ENCODE measurements at places on chromosomes 2 and 18.
A peak's percentile ranks its signal among the peaks of the same experiment; 100 is the strongest.

DNA sequence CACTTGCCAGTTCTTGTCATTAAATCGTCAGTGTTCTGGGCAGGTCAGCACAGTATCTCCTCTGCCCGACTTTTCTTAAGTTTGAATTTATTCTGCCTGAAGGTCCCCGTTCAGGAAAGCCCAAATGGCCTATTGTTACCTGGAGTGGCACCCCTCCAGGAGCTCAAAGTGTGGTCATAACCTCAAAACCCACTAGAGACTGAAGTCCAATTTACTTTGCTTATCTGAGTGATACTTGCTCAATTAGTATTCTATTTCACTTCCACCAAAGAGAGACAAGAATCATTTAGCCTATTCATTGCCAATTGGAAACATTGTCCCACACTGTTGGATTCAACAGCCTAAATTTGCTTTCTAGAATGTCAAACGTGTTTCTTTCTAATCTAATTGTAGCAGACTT, 375.3 kb downstream of the LNPK start:
- DNase-seq = no peak

DNA sequence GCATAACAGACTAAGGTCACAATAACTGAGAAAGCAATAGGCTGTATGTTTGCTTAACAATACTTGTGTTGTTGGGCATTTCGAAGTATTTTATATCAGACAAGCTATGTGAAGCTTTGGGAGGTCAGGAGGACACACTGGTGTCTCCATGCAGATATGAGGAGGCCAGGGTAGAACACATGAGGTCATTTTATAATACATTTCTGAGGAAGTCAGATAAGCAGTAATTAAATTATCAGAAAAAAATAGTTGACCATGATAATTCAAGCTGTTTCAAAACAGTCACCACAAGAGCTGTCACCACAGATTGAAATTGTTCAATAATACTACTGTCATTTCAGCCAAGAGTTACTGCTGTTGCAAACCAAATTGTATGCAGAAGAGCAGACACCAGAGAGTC, 160.6 kb downstream of the RIT2 start:
- no peak for DNase-seq

GRCh38 chr2:108833219-108833618, 46.6 kb downstream of the CCDC138 start:
- no peak for DNase-seq

DNA sequence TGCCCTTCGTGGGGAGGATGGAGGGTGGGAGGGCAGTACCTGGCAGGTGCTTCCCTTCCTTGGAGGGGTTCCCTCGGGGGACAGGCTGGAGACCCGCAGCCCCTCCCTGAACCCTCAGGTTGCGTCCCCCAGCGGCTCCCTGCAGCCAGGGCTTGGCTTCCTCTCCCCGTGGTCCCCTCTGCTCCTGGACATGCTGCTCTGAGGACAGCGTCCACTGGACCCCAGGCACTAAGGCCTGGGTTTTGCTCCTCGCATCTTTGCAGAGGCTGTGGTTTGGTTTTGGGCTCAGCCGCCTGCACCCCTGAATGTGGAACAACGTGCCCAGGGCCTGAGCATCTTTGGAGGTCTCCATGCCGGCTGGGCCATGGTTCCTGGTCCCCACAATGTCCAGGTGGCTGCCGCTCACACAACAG, 133.5 kb downstream of the PTGR3 start:
- no peak for DNase-seq

GRCh38 chr2:111128096-111128495, 7.4 kb downstream of the BCL2L11 start:
- peak; percentile 71 for DNase-seq

GRCh38 chr2:218245214-218245613, 15.6 kb upstream of the GPBAR1 start:
- no peak for DNase-seq

DNA sequence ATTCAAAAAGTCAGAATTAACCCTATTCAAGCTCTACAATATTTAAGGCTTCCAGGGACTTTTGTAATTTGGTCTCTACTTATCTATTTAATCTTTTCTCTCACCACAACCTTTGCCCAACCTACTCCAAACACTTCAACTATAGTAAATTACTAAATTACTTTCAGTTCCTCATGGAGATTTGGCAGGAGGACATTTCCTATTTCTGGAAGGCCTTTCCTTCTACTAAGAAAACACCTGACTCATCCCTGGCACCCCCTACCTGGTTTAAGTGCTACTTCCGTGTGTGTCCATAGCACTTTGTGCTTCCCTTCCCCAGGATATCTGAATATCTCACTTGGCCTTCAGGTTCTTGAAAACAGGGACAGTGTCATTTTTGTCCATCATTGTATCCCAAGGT, 96.3 kb downstream of the UPP2 start:
- peak; percentile 28 for DNase-seq

- DNase-seq = peak; percentile 72
Measured at GRCh38 chr2:240851078-240851991, 17.3 kb upstream of the AGXT start.

GRCh38 chr18:48436907-48437306, 27.7 kb upstream of the ZBTB7C start:
- no peak for DNase-seq

DNA sequence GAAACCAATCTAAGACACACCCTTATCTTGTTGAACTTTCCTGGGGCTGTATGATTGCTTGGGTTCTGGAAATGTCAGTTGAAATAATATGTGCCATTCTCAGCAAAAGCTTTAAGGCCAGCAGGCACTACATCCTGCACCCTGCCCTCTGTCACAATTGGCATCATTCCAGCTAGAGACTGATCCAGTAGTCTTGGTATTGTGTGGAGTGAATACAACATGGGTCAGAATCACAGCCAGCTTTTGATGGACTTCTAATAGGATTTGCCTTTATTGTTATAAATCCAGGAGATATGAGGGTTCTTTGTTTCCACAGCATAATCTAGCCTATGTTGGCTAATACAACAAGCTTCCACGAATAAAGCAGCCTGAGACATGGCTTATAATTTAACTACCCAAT, 617.0 kb upstream of the CDH2 start:
- DNase-seq = no peak

DNA sequence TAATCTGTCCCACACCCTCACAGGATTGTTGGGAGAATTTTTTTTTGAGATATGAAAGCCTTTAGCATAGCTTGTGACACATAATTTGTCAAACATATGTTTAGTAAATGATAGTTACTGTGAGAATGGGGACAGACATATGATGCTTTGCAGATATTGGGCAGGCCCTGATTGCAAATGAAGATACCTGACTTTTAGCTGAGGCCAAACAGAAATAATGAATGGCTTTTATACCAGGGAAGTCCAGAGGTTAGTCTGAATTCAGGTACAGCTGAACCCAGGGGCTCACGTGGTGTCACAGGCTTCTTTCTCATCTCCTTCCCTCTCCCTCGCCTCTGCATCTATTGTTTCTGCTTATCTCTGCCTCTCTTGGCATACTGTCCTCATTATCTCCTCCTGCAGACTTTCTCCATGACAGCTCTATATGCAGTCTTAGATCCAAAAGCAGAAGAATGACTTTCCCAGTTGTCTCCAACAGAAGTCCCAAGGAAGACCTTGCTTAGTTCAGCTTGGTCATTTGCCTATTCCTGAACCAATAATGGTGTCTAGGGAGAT, 4.9 kb upstream of the WNT10A start:
- DNase-seq = no peak

GRCh38 chr2:53378791-53379190, 388.8 kb upstream of the CHAC2 start:
- no peak for DNase-seq

DNA sequence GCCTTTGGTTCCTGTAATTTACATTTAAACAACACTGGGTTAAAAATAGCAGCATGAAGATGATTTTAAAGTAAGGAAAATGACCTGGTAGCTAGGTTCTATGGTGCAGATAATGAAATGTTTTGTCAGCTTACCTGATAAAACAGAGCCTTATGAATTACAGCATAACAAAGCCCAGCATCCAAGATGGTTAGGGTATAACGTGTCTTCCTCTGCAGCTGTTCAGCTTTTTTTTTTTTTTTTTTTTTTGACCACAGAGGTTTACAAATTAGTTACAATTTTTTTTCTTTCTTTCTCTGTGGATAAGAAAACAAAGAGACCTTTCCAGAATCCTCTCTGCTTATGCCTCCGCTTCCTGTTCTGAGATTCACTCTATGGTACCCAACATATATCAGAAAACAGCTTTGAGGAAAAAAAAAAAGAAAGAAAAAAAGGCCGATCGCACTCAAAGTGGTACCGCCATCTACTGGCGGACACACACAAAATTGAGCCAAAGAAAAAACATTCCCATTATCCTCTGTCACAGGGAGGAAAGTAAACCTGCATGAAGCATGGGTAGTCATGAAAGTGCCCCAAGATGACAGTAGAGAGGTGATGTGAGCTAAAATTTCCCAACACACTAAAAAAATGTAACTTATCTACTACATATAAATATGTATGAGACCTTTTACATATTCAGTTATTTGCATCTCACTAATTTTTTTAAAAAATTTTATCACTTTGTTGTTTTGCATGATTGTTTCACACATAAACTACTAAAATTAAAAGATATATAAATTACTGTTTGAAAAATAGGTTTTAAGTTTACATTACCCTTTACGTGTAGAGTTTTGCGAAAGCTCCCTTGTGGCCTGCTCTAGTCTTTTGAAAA, at the start of gene SCN3A:
SCN3A (minus strand) TSS at position 362 of the 871 bp plus-strand sequence. CDS start 27,656 bp downstream, outside the sequence.
- peak; percentile 18 for DNase-seq
